ENCODE measurements at places on chromosomes 2 and 18.

DNA sequence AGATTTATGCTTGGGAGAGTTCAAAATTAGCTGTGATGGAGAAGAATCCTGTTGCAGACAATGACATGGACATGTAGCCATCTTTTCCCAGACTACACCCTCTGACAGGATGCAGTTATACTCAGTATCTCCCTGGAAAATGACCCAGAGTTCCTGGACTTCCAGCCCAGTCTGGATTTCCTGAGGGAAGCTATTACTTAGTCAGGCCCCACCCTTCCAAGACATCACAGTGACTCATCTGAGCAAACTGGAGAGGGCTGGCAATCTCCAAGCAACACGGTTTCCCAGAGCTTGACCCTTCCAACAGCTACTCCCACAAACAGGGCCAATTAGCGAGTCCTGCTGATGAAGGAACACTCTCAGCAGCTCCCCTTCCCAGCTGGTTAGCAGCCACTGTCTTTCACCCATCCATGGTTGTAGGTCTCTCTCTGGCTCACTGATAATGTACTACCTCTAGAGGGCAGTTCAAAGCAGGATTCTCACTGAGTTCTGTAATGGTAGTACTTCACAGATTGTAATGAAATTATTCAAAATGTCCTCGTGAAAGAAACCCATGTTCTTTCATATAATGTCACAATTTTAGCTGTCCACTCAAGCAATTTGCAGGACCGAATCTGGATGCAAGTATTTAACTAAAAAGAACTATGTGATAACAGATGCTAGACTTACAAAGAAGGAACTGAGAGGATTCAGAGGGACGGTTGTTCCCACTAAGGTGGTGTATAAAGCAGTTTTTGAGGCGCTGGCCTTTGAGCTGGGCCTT lies 110.2 kb downstream of the MDH1 start:
- DNase-seq: peak; percentile 6

DNA sequence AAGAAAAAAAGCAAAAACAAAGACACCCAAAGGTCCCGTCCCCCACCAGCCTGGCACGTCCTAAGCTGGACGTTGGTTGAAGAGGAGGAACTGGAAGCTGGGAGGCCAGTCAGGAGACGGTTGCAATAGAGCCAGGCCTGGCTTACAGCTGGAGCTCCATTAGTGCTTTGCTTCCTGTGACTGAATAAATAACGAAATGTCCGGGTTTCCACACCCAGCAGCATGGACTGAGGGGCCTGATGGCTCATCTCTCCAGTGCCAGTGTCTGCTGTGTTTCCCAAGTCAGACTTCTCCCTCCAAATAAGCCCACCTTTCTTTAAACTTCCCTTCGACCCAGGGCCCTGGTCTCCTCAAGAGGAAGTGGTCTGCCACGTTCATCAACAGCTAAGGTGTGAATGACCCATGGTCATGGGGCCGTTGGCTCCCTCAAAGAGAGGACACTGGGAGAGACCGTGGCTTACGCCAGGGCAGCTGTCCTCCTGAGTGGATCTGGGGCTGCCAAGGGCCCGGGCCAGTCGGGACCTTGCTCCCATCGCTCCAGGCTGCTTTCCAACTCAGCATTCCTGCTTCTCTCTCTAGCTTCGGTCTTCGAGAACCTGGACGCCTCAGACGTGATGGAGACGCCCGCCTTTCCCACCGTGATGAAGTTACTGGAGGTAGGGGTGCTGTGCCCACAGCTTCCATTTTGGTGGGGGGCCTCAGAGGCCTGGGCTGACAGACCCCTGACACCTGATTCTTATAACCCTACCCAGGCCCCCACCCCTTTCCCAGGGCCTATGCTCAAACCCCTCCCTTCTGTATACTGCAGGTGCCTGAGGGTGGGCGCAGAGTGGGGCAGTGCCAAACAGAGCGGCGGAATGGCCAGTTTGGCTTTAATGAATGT lies 44.9 kb downstream of the MYO7B start:
- DNase-seq: no peak

DNA sequence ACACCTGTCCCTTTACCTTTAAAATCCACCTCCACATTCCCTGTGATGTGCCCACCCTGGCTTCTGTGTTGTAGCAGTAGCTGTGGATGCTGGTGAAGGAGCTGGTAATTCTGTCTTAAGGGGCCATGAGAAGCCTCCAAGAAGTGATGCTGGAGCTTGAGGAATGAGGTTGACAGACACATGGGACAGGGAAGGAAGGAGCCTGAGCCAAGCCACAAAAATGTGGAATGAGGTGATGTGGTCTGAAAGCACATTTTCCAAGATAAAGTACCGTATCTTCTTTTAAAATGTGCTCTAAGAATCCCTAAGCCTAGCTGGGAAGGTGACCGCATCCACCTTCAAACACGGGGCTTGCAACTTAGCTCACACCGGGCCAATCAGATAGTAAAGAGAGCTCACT lies 31.2 kb downstream of the VWA3B start:
- no peak for DNase-seq

GRCh38 chr18:261398-262073 lies 6.3 kb downstream of the THOC1 start:
- DNase-seq: no peak

GRCh38 chr2:144099780-144100377 lies 420.0 kb downstream of the ZEB2 start:
- DNase-seq: no peak

GRCh38 chr18:59861009-59861408 lies 38.8 kb upstream of the PMAIP1 start:
- DNase-seq: no peak

DNA sequence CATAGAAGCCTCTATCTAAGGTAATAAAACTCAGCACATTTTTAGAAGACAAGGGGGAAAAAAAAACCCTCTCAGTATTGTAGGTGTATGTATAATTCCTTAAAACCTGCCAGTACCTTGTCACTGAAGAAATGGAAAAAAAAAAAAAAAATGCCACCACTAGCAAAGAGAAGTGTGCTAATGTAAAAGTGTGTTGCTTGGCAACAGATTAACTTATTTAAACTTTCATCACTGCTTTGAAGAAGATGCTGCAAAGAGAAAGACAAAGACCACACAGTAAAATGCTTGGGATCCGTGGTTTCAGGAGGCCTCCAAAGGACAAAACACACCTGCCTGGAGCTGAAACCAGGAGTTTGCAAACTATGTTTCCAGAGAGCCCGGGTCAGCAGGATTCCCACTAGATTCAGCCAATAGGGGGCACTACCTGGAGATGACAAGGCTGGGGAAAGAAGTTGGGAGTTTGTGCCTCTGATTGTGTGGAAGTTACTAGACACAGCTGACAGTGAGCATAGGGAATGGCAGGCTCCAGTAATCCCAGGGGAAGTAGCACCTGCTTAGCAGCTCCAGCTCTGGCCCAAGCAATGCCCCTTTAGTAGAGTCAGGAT lies 169.1 kb upstream of the TRIB2 start:
- DNase-seq: no peak

DNA sequence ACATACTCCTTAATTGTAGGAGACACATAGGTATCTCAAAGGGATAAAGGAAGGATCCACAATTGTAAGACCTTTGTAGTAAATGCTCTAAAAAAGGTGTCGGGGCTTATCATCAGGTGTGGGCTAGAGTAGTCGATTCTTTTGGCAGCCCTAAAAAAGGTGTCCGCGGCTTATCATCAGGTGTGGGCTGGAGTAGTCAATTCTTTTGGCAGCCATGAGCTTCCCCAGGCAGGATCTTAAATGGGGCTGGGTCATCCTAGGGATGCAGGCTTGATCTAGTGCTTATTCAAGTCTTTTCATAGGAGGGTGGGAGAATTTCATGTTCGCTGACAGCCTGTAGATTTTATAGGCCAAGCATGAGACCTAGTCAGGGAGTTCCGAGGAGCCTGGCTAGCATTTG lies 406.4 kb upstream of the VWC2L start:
- DNase-seq: no peak

- no peak for DNase-seq
Observed at GRCh38 chr2:16166327-16166981, 226.1 kb downstream of the MYCN start.

GRCh38 chr2:17763641-17764333 lies 9.8 kb downstream of the GEN1 start:
- DNase-seq: no peak

DNA sequence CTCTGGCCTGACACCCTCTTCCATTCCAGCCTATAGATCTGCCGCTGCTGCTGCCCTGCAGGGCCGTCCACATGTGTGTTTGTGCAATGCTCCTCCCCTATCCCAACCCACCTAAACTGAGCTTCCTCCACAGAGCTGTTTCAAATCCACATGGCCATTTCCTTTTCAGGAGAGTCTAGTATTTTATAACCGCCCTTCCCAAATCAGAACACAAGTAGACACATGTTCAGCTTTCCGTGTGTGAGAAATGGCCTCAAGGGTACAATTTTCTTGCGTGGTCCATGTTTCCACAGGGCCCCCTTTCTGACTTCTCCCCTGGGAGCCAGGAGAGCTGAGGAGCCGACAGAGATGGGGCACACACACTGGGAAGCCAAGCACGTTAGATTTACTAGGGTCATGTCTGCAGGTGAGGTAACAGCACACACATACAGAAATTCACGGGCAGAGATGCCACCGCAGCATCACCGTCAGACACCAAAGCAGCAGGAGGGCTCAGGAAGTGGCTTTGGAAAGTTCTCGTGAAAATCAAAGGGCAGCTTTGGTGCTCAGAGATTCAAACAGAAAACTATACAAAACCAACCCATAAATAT lies 102.9 kb upstream of the TGFA start:
- no peak for DNase-seq

GRCh38 chr2:224716201-224716600 lies at the start of gene CCDC195:
Gene CCDC195 (minus strand): TSS chr2:224716365. CDS start chr2:224716365, 0 bp downstream.
- no peak for DNase-seq
